Left cardiac atrium (tissue), 4 donors: ENCODE measurements at places on chromosomes 3 and 15. TPM values are rescaled to one million over a fixed set of nuclear protein-coding genes. Genes with fewer than 3 reads are reported as not detected.

Gene SOX14
- total RNA-seq = not detected

Gene GLDN
- total RNA-seq = 1.5 TPM

DNA sequence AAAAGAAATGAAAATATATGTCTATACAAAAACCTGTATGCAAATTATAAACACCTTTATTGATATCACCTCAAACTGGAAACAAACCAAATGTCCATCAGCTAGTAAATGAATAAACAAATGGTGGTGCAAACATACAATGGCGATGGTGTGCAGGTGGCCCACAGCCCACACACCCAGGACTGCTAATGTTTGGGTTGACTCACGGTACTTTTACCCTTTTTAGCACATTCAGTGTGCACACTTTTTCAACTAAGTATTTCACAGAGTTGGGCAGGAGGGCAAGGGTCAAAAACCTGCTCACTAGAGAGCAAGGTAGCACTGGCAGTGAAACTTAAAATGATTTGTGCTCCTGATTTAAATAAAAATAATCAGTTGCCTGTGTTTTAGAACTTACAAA is 123.1 kb upstream of the BHLHE40 start:
- DNase-seq = no peak

DNA sequence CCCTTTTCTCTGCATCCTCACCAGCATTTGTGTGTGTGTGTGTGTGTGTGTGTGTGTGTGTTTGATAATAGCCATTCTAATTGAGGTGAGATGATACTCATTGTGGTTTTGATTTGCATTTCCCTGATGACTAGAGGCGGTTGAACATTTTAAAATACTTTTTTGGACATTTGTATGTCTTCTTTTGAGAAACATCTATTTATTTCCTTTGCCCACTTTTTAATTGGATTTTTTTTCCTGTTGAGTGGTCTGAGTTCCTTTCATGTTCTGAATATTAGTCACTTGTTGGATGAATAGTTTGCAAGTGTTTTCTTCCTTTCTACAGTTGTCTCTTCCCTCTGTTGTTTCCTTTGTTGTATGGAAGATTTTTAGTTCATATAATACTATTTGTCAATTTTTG is 54.3 kb upstream of the THSD4 start:
- no peak for DNase-seq

GRCh38 chr3:127027811-127028548 is 45.1 kb downstream of the PLXNA1 start:
- DNase-seq = no peak

- no peak for DNase-seq
These were observed 271.4 kb upstream of the PPP2R3A start for GRCh38 chr3:135694142-135694541.
